Spleen (tissue), 13 donors: ENCODE measurements at places on chromosomes 3 and 15. TPM values are rescaled to one million over a fixed set of nuclear protein-coding genes. Genes with fewer than 3 reads are reported as not detected.

The TRIM42 gene
- polyA plus RNA-seq: not detected

The CAPN7 gene
- 10.8 TPM for polyA plus RNA-seq

The MBD4 gene
- 41.4 TPM for polyA plus RNA-seq

- no peak for DNase-seq
- H3K4me3 ChIP-seq: no peak overlapping the region
- H3K36me3 ChIP-seq: no peaks in the 10 kb centered on the region
- H3K27me3 ChIP-seq: no peaks in the 10 kb centered on the region
These were observed 562.9 kb upstream of the KCNMB2 start for GRCh38 chr3:177973241-177973840.

- no peak overlapping the region for H3K27ac ChIP-seq
- H3K36me3 ChIP-seq: peaks cover 22% of the 10 kb centered on the region
- DNase-seq: no peak
These were observed 65.8 kb downstream of the ZNF280D start for GRCh38 chr15:56667517-56667916.

- peaks cover 4% of the 10 kb centered on the region for H3K4me1 ChIP-seq
- no peaks in the 10 kb centered on the region for H3K27me3 ChIP-seq
- no peak overlapping the region for H3K4me3 ChIP-seq
- DNase-seq: no peak
- H3K27ac ChIP-seq: no peak overlapping the region
These were observed 55.5 kb downstream of the SATB1 start for GRCh38 chr3:18369551-18370185.

DNA sequence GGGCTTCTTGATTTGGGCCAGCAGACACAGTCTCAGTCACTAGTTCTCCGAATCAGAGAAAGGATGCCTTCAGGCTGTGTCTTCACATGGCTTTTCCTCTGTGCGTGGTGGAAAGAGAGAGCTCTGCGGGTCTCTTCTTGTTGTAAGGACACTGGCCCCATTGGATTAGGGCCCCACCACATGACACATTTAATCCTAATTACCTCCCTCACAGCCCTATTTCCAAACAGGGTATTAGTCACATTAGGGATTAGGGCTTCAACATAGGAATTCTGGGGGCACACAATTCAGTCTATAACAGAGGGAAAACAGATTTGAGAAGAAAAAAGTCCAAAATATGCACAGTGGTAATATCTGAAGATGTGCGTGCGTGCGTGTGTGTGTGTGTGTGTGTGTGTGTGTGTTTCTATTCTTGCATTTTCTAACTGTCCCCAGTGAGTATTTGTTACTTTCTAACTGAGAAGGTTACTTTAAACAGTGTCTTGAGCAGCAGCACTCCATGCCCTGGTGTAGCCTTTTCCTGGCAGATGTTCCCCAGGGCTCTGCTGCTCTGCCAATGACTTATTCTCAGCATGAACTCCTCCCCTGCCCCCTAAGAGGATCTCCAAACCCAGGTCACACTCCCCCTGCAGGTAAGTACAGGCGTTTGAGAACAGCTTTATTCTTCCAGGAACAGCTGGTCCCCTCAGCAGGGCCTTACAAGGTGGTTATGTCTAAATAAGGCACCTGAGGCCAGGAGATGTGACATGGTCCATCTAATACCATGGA is 72.9 kb downstream of the RPL39L start:
- peaks cover 30% of the 10 kb centered on the region for H3K36me3 ChIP-seq
- no peak for DNase-seq
- peaks cover 22% of the 10 kb centered on the region for H3K4me1 ChIP-seq
- H3K27ac ChIP-seq: peak overlapping the region; percentile 73
- H3K4me3 ChIP-seq: no peak overlapping the region
- H3K27me3 ChIP-seq: no peaks in the 10 kb centered on the region

GRCh38 chr15:52557274-52557641 is 11.6 kb downstream of the ARPP19 start:
- no peaks in the 10 kb centered on the region for H3K27me3 ChIP-seq
- no peak overlapping the region for H3K27ac ChIP-seq
- peaks cover 61% of the 10 kb centered on the region for H3K4me1 ChIP-seq

GRCh38 chr3:3664935-3665334 is 134.3 kb upstream of the LRRN1 start:
- H3K36me3 ChIP-seq: no peaks in the 10 kb centered on the region
- peaks cover 6% of the 10 kb centered on the region for H3K4me1 ChIP-seq
- H3K27me3 ChIP-seq: no peaks in the 10 kb centered on the region
- DNase-seq: no peak

DNA sequence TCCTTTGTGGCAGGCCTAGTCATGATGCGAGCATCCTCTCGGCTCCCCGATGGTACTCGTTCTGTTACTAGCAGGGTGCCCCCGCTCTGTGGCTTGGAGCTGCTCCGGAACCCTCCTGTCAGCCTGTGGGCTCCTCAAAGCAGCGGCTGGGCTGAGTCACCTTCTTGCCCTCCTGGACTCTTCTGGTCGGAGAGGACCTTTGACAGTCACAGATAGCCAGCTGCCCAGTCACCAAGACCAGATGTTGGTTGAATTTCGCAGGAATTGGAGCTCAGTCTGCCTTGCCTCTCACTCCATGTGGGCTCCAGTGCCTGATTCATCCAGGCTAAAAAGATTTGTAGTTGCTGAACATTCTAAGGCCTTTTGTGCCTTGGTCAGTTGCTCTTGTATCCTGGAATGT is 94.5 kb downstream of the CHCHD6 start:
- no peaks in the 10 kb centered on the region for H3K4me1 ChIP-seq
- no peak overlapping the region for H3K4me3 ChIP-seq
- no peaks in the 10 kb centered on the region for H3K36me3 ChIP-seq
- DNase-seq: no peak

GRCh38 chr3:129057249-129057648 is 3.3 kb upstream of the GP9 start:
- no peak overlapping the region for H3K27ac ChIP-seq
- no peak overlapping the region for H3K4me3 ChIP-seq
- H3K27me3 ChIP-seq: peaks cover 18% of the 10 kb centered on the region
- DNase-seq: peak; percentile 4

DNA sequence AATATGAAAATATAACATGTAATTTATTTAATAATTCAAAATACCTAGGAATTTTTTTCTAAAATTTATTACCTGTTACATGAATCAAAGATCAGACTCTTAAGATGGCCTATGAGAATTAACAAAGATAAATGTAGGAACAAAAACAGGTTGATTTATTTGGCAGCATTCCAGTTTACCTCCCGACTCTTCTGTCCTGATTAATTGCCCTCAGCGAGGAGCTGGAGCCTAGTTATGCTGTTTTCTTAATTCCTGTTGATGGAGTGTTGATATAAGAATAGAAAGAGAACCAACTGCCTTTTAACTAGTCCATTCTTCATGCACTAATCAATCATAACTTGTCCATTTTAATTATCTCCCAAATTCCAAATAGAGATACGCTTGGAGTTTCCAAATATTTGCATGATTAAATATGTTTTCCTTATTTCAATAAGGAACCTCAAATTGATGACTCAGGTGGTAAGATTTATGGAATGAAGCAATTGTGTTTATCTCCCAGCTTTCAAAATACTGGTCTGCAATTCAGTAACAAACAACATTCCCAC is 10.6 kb upstream of the CPB1 start:
- DNase-seq: no peak
- H3K27ac ChIP-seq: no peak overlapping the region
- no peaks in the 10 kb centered on the region for H3K36me3 ChIP-seq
- no peak overlapping the region for H3K4me3 ChIP-seq
- H3K4me1 ChIP-seq: no peaks in the 10 kb centered on the region

GRCh38 chr3:126850370-126851085 is 132.4 kb upstream of the PLXNA1 start:
- H3K4me1 ChIP-seq: no peaks in the 10 kb centered on the region
- no peaks in the 10 kb centered on the region for H3K27me3 ChIP-seq
- H3K36me3 ChIP-seq: peaks cover 6% of the 10 kb centered on the region
- no peak overlapping the region for H3K4me3 ChIP-seq
- DNase-seq: peak; percentile 37

GRCh38 chr3:111593666-111594065 is 1.5 kb downstream of the ZBED2 start:
- H3K27me3 ChIP-seq: no peaks in the 10 kb centered on the region
- H3K4me3 ChIP-seq: no peak overlapping the region
- no peaks in the 10 kb centered on the region for H3K36me3 ChIP-seq
- H3K4me1 ChIP-seq: no peaks in the 10 kb centered on the region

- H3K4me3 ChIP-seq: no peak overlapping the region
- no peaks in the 10 kb centered on the region for H3K27me3 ChIP-seq
- no peak overlapping the region for H3K27ac ChIP-seq
- H3K4me1 ChIP-seq: peaks cover 3% of the 10 kb centered on the region
- no peaks in the 10 kb centered on the region for H3K36me3 ChIP-seq
These were observed 50.8 kb downstream of the CPN2 start for GRCh38 chr3:194300382-194300758.

GRCh38 chr3:46655271-46655670 is 38.2 kb downstream of the ALS2CL start:
- no peak for DNase-seq
- no peak overlapping the region for H3K4me3 ChIP-seq
- H3K27me3 ChIP-seq: no peaks in the 10 kb centered on the region
- no peaks in the 10 kb centered on the region for H3K4me1 ChIP-seq
- H3K36me3 ChIP-seq: no peaks in the 10 kb centered on the region

GRCh38 chr3:58115175-58115574 is 95.6 kb downstream of the DNASE1L3 start:
- DNase-seq: no peak
- peaks cover 34% of the 10 kb centered on the region for H3K4me1 ChIP-seq
- H3K4me3 ChIP-seq: no peak overlapping the region
- H3K27me3 ChIP-seq: no peaks in the 10 kb centered on the region
- H3K36me3 ChIP-seq: peaks cover 33% of the 10 kb centered on the region
- H3K27ac ChIP-seq: no peak overlapping the region
